Esophagus muscularis mucosa (tissue), 4 donors: ENCODE measurements at places on chromosomes 7 and 10. TPM values are rescaled to one million over a fixed set of nuclear protein-coding genes. Genes with fewer than 3 reads are reported as not detected.
A peak's percentile ranks its signal among the peaks of the same experiment; 100 is the strongest.

Gene XPNPEP1
- 53.1 TPM for total RNA-seq

GRCh38 chr10:1578392-1579140 is 158.8 kb downstream of the ADARB2 start:
- H3K4me3 ChIP-seq: no peak overlapping the region
- no peak for DNase-seq
- no peaks in the 10 kb centered on the region for H3K36me3 ChIP-seq
- no peaks in the 10 kb centered on the region for H3K4me1 ChIP-seq
- peaks cover 33% of the 10 kb centered on the region for H3K27me3 ChIP-seq
- H3K27ac ChIP-seq: no peak overlapping the region

- peaks cover 18% of the 10 kb centered on the region for H3K36me3 ChIP-seq
- H3K4me3 ChIP-seq: no peak overlapping the region
- H3K4me1 ChIP-seq: no peaks in the 10 kb centered on the region
- H3K27ac ChIP-seq: no peak overlapping the region
- no peaks in the 10 kb centered on the region for H3K27me3 ChIP-seq
Measured at GRCh38 chr10:97365761-97366351, 31.3 kb upstream of the FRAT2 start.

GRCh38 chr7:38318803-38319416 is 45.5 kb upstream of the TARP start:
- DNase-seq: no peak
- no peak overlapping the region for H3K4me3 ChIP-seq
- peaks cover 8% of the 10 kb centered on the region for H3K4me1 ChIP-seq
- H3K27me3 ChIP-seq: no peaks in the 10 kb centered on the region
- no peaks in the 10 kb centered on the region for H3K36me3 ChIP-seq

Gene PRRT4
- total RNA-seq: 1.8 TPM

Gene CREB5
- 9.5 TPM for total RNA-seq

- no peak overlapping the region for H3K27ac ChIP-seq
- DNase-seq: no peak
- H3K4me3 ChIP-seq: no peak overlapping the region
- H3K4me1 ChIP-seq: no peaks in the 10 kb centered on the region
- no peaks in the 10 kb centered on the region for H3K27me3 ChIP-seq
Measured at GRCh38 chr10:125274961-125275360, 114.6 kb upstream of the CTBP2 start.

DNA sequence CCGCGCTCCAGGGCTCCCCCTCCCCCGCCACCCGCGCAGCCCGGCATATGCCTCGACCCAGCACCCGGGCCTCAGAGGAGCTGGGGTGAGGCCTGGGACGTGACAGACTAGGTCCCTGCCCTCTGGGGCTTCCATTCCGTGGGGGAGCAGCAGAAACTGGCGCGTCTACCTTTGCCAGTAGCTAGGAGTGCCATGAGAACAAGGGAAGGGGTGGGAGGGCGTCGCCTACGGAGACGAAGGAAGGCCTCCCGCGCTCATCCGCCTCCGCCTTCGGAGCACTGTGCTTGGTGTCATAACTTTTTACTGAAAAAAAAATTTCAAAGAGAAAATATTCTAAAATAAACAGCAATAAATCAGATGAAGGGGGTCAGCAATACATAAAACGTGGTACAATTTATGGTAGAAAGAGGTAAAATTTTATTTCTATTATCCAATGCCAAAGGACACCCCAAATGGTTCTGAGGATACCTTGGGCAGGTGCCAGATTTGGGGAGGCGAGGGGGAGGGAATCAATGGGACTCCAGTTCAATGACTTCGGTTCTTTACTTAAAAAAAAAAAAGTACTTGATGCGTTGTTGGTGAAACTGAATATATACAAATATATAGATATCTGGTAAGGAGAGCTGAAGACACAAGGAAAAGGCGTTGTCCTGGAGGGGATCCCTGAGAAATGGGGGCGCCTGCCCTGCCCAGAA is 35.1 kb upstream of the GRID1 start:
- H3K36me3 ChIP-seq: no peaks in the 10 kb centered on the region
- peaks cover 36% of the 10 kb centered on the region for H3K4me1 ChIP-seq

DNA sequence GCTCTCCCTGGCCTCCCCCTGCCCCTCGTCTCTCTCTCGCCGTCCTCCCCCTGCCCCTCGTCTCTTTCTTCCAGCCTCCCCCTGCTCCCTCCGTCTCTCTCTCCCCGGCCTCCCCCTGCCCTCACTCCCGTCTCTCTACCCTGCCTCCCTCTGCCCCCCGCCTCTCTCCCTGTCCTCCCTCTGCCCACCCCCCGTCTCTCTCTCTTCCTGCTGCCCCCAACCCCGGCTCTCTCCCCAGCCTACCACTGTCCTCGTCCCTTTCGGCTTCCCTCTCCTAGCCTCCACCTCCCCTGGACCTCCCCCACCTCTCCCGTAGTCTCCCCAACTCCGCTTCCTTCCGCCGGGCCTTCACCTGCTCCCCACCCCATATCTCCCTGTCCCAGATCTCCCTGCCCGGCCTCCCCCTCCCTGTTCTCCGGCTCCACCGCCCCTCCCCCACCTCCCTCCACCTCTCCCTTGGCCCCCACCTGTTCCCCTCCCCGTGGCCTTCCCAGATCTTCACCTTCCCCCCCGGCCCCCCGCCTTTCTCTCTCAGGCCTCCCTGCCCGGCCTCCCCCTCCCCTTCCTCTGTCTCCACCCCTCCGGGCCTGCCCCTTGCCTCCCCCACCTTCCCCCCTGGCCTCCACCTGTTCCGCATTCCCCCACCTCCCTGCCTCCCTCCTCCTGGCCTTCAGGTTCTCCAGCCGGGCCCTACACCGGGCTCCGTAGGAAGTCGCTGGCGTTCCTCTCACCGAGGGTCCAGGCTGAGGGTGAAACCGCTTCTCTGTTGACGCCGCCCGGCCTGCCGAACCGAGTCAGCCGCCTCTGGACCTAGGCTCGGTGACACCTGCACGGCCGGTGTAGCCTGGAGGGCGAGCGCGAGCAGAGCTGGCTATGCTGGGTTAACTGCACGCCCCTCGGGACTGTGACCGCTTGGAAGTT is 1.2 kb downstream of the GET4 start:
- H3K36me3 ChIP-seq: peaks cover 14% of the 10 kb centered on the region
- DNase-seq: no peak
- H3K4me1 ChIP-seq: peaks cover 73% of the 10 kb centered on the region

Gene ASAH2
- total RNA-seq: 1.1 TPM

Gene TAS2R3
- not detected for total RNA-seq

DNA sequence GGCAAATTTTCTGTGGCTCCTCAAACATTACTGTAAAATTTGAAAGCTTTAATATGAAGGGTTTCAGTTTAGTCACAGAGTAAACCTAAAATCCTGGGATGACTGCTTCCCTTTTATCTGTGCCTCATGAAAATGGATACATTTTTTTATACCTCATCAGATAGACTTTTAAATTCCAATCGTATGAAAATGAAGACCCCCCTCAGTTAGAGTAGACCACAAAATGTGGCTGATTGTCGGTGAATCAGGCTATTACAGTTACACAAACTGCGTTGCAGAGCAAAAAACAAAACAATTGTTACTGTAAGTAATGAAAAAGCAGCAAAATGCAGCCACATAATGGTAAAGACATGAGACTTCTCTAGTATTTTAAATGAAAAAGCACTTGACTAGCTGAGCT is 296.2 kb downstream of the CNTNAP2 start:
- no peak overlapping the region for H3K4me3 ChIP-seq
- no peaks in the 10 kb centered on the region for H3K36me3 ChIP-seq
- H3K4me1 ChIP-seq: no peaks in the 10 kb centered on the region
- H3K27ac ChIP-seq: no peak overlapping the region
- DNase-seq: no peak
- H3K27me3 ChIP-seq: no peaks in the 10 kb centered on the region

Gene CYP3A4
- not detected for total RNA-seq

Gene IDI2
- total RNA-seq: not detected

GRCh38 chr10:73771722-73772280 is 10.0 kb upstream of the CHCHD1 start:
- H3K27me3 ChIP-seq: no peaks in the 10 kb centered on the region
- DNase-seq: peak; percentile 95
- H3K4me1 ChIP-seq: peaks cover 32% of the 10 kb centered on the region
- peaks cover 62% of the 10 kb centered on the region for H3K36me3 ChIP-seq
- H3K27ac ChIP-seq: peak overlapping the region; percentile 95

DNA sequence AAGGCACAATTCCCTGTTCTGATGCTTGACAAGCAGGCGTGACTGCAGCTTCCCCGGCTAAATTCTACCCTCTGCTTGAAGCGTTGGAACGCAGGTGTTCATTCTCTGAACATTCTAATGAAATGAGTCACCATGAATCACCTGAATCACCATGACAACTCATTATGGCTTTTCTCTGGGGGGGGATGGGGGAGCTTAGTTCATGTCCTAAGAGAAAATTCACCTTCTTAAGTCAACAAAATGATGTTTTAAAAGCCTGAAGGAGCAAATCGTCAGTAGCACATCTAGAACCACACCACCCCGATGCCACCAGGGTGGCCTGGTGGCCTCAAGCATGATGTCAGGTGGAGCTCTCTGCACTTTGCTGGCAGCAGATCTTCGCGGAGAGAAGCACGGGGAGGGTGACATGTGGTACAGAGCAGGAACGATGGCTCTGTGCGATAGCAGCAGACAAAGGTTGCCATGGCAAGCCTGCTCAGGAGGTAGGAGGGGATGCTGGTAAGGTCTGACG is 33.7 kb downstream of the DDC start:
- H3K4me1 ChIP-seq: no peaks in the 10 kb centered on the region
- no peak overlapping the region for H3K4me3 ChIP-seq
- no peaks in the 10 kb centered on the region for H3K36me3 ChIP-seq
- peaks cover 18% of the 10 kb centered on the region for H3K27me3 ChIP-seq
- DNase-seq: peak; percentile 64
- H3K27ac ChIP-seq: no peak overlapping the region

Gene MRPS16
- 46.1 TPM for total RNA-seq

DNA sequence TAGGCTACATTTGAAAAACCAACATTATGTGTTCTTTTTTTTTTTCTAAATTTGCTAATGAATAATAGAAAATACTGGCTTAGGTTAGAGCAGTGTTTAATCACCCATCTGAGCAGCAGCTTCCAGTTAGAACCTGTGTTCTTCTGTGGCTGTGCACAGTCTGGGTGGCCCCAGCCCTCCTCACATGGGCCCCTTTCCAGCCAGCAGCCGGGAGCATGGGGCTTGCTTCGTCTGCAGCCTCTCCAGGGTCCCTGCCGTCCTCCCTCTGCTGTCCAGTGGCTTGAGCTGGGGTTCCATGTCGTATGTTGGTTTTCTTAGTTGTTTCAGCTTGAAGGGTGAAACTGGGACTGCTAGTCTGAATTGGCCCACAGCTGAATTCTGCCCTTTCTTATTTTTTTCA is 37.3 kb downstream of the BNIP3 start:
- no peak for DNase-seq
- peaks cover 86% of the 10 kb centered on the region for H3K36me3 ChIP-seq
- H3K27me3 ChIP-seq: no peaks in the 10 kb centered on the region

Gene IL6
- 4.9 TPM for total RNA-seq

DNA sequence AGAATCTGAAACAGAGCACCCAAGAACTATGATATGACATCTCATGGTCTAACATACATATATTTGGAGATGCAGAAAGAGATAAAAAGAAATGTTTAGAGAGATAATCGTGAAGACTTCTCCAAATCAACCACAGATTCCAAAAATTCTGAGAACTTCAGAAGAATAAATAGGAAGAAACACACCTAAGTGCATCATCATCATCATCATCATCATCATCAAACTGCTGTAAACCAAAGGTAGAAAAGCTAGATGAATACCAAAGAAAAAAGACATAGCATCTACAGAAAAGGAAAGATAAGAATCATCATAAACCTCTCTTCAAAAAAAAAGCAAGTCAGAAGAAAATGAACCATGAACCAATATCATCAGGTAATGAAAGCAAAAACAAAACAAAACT is 124.2 kb downstream of the PPP1R3A start:
- no peak overlapping the region for H3K4me3 ChIP-seq
- H3K4me1 ChIP-seq: no peaks in the 10 kb centered on the region
- DNase-seq: no peak
- H3K27ac ChIP-seq: no peak overlapping the region
- H3K36me3 ChIP-seq: no peaks in the 10 kb centered on the region

- H3K36me3 ChIP-seq: peaks cover 3% of the 10 kb centered on the region
- no peak for DNase-seq
- no peaks in the 10 kb centered on the region for H3K27me3 ChIP-seq
- H3K4me1 ChIP-seq: peaks cover 8% of the 10 kb centered on the region
Measured at GRCh38 chr10:89003344-89003743, 12.7 kb downstream of the FAS start.

Gene IKZF1
- 8.5 TPM for total RNA-seq

DNA sequence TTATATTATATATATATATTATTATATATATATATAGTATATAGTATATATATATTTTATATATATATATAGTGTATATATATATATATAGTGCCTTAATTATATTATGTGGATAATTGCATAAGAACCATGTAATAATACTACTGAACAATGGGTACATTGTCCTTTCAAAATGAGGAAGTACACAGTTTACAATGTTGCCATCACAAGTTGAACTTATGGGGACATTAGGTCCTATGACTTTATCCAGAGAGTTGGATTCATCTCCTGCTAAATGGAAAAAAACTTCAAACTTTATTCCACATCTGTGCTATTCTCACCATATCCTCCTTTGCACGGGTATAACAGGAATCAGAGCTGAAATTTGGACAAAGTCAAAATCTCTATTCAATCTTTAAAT is 105.0 kb upstream of the AGR3 start:
- H3K4me1 ChIP-seq: peaks cover 8% of the 10 kb centered on the region
- no peaks in the 10 kb centered on the region for H3K27me3 ChIP-seq
- no peak overlapping the region for H3K27ac ChIP-seq
- H3K36me3 ChIP-seq: no peaks in the 10 kb centered on the region
- DNase-seq: no peak
- no peak overlapping the region for H3K4me3 ChIP-seq

- no peaks in the 10 kb centered on the region for H3K36me3 ChIP-seq
- no peaks in the 10 kb centered on the region for H3K27me3 ChIP-seq
- no peak for DNase-seq
- no peak overlapping the region for H3K4me3 ChIP-seq
- H3K27ac ChIP-seq: no peak overlapping the region
- H3K4me1 ChIP-seq: peaks cover 3% of the 10 kb centered on the region
Measured at GRCh38 chr7:19665399-19666008, 43.3 kb downstream of the POLR1F start.

GRCh38 chr10:14904316-14904732 is 25.7 kb downstream of the SUV39H2 start:
- H3K27ac ChIP-seq: no peak overlapping the region
- H3K4me3 ChIP-seq: no peak overlapping the region
- no peaks in the 10 kb centered on the region for H3K27me3 ChIP-seq
- H3K4me1 ChIP-seq: no peaks in the 10 kb centered on the region
- DNase-seq: no peak

Gene LIPN
- not detected for total RNA-seq

GRCh38 chr10:111102359-111102837 is 25.6 kb downstream of the ADRA2A start:
- no peaks in the 10 kb centered on the region for H3K4me1 ChIP-seq
- no peaks in the 10 kb centered on the region for H3K36me3 ChIP-seq
- DNase-seq: no peak
- no peak overlapping the region for H3K4me3 ChIP-seq
- H3K27me3 ChIP-seq: peaks cover 23% of the 10 kb centered on the region
- H3K27ac ChIP-seq: no peak overlapping the region

DNA sequence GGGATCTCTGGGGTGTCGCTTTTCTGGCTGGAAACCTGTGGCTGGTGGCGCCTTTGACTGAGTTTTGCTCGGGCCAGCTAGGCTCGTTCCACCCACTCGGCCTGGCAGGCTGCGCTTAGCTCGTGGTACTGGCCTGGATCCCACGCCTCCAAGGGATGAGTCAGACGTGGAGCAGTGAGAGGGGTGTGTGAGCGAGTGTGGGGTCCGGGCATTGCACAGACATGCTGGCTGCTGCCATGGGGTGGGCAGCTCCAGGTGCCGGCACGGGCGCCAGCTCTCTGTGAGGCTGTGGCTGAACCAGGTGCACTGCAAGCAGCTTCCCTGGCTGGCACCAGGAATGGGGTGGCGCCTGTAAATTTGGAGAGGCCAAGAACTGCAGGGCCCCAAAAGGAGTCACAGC is 63.1 kb upstream of the CACNA2D1 start:
- H3K36me3 ChIP-seq: no peaks in the 10 kb centered on the region
- H3K4me1 ChIP-seq: no peaks in the 10 kb centered on the region
- no peak for DNase-seq
- no peak overlapping the region for H3K27ac ChIP-seq
